Erythroblast (primary cell): ENCODE measurements at places on chromosomes 11 and 22.

- DNase-seq = no peak
Observed at GRCh38 chr11:74000307-74001133, 8.4 kb downstream of the UCP3 start.

DNA sequence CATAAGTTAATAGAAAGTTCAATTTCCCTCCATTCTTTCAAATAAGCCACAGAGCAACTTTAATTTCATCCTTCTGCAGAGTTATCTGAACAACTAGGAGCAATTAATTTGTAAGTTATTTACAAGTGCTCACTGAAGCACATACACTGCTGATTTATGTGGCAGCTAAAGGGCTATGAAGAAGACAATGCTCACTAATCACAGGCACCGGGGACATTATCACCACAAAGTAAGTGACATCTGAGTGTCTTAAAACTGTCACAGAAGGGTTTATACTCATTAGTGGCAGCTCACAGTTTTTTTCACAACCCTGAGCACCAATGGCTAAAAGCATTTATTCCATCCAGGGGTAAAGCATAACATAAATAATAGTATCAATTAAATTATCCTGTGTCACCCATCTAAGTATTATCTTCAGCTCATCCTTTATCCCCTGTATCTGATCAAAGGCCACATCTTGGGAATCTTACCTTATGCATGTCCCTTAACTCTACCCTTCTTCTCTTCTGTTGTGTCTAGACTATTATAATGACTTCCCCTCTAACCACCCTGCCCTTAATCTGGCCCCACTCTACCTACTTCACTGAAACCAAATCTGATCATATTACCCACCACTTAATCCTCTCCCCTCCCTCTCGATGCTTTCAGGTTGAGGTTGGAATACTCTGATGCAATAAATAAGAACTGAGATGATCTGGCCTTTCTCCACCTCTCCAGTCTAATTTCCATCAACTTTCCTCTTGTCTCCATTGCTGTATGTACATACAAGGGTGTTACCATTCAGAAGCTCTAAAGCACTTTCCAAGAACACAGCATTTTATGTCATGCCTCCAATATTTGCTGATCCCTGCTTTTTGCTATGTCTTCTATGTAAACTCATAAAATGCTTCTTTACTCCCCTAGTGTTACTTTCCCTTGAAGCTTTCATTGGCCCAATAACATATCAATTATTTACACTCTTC lies 252.7 kb downstream of the CASP12 start:
- no peak for DNase-seq

DNA sequence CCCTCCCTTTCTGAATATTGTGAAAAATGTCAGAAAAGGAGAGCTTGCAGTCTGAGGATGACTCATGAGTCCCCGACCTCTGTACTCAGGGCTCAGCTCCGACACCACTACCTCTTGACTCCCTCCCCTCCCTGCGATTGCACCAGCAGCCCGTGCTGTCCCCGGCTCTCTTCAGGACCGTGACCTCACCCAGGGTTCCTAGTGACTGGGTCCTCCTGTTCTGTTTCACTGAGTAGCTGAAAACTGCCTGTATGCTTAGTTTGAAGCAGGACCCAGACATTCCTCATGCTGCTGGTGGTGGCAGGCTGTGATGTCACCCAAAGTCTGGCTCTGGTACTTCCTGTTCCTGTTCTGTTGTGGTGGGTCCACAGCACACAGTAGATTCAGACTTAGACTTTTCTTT lies 11.7 kb downstream of the PHRF1 start:
- DNase-seq = peak; percentile 31

GRCh38 chr11:58513747-58514367 lies 6.0 kb upstream of the OR5B21 start:
- DNase-seq = peak; percentile 65

GRCh38 chr11:126739499-126740145 lies 260.9 kb downstream of the KIRREL3 start:
- DNase-seq = no peak

DNA sequence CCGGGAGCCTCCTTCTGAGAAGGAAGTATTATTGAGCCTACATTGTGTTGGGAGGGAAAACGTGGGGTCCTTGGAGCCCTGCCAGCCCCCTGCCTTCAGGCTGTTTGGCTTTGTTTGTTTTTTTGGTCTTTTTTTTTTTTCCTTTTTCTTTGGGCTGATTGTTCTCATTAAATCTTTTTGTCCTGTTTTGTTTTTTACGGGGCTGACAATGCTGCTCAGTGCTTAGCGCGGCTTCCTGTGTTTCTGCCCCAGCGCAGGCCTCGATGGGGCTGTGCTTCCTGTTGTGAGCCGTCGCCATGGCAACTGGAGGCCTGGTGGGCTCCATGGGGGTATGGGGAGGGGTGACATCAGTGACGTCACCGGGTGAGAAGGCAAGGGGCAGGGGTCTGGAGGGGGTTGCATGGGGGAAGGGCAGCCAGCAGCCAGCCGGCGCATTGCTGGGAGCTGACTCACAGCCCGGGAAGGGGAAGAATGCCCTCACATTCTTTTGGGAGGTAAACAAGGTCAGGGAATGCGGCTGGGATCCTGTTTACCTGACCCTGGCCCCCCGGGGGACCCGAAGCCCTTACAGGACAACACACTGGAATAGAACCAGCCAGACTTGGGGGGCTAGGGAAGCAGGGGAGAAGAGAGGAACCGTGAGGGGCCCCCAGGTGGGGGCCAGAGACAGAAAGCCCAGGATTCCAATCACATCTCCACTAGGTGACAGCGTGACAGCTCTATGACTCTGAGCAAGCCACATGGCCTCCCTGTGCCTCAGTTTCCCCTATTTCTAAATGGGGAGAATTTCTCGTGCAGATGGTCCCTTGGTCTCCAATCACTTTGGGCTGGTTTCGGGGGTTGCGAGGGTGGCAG lies 22.2 kb upstream of the CBX7 start:
- no peak for DNase-seq

DNA sequence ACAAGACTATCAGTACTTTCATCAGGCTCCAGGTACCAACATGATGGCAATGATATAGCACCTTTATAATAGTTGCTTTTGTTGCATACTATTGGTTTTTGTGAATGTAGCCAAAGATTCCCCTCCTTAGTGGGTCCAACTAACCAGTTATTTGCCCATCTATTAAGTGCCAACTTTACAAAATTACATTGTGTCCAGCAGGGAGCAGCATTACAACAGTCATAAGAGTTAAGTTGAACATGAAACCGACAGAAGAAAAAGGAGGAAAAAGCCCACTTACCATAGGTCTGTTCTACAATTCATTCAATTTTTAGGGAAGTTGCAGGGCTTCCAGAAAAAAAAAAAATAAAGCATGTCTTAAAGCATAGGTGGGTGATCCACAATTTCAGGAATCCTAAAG lies 21.6 kb downstream of the IMMP1L start:
- DNase-seq = peak; percentile 65

DNA sequence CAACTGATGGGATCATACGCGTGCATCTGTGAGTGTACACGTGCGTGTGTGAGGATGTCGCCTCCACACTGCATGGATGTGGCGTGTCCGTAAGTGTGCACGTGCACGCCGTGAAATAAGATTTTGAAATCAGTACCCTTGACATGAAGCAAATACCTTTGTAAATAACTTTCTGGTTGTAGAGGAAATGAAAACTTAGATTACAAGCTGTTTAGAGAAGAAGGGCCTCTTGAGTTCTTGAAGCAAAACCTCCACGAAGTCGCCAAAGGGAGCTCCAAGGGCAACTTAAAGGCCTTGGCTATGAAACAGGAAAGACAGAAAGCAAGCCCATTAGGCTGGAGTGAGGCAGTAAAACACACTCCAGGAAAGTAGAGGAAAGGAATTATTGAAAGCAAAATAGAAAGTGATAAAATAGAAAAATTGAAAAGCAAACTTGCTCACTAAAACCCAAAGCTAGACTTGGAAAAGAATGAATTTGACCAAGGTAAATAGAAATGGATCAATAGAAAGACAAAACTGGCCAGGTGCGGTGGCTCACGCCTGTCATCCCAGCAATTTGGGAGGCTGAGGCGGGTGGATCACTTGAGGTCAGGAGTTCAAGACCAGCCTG lies 29.7 kb upstream of the TOLLIP start:
- DNase-seq = no peak

- DNase-seq = no peak
Observed at GRCh38 chr22:37196539-37197450, 8.7 kb upstream of the C1QTNF6 start.

DNA sequence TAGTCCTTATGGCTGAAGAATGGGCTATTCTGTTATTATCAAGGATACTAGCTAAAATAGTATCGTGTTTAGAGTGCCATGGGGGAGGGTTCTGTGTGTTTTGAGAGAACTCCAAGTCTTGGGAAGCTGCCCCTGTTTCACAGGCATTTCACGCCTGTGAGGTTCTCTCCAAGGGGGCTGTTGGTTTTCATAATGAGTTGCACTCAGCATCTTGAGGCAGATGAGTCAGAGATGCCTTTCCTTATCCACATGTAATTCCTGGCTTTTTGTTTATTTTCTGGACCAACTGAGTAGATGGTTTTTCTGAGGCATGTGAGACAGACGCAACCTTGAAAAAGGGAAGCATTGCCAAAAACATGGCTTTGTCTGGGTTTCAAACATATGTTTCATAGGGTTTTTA lies 203.7 kb downstream of the ARHGAP42 start:
- no peak for DNase-seq

DNA sequence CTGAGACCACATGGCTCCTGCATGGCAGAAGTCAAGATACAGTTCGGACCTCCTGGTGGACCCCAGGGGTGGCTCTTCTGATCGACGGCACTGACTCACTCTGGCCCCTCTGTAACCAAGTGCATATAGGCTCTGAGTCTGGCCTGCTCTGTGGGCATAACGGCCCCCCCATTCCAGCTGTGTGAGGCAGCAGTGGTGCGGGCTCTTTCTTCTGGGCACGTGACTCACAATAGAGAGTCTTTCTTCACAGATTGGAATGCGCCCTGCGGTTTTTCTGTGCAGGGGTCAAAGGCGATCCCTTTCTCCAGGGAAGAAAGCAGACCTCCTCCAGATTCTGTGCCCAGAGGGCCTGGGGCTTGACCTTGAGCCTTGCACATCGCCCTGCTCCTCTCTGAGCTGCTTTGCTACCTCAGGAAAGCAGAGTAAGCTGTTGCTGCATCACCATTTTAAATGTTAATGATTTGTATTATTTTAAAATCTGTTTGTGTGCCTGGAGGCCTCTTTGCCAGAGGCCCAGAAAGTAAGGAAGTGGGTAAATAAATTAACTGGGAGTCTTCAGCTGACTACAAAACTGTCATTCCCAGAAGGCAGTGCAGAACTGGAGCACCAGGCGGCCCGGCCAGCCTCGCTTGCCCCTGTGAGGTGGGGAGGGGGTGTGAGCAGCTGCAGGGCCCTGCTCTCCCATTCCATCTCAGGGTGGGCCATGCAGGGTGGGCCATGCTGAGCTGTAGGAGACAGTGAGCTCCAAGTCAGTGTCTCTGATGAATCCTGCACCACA lies 199.0 kb downstream of the GRIK4 start:
- DNase-seq = no peak

GRCh38 chr11:104727768-104728167 lies 170.5 kb downstream of the CASP12 start:
- no peak for DNase-seq

DNA sequence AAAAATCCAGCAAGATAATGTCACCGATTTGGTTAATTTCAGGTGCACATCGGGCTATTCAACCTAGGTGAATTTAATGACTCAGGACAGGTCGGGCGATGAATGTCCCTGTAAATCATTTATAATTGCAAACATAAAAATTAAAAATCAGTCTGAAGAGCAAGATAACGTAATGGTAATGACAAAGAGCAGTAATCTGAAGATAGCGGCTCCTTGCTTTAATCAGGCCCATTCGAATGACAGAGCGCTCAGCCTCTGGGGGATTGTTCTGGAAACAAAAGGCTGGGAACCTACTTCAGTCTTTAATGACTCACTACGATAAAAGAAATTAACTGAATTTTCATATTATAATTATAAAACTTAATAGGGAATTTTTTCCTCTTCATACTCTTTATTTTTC lies 61.3 kb downstream of the RCN1 start:
- DNase-seq = no peak

DNA sequence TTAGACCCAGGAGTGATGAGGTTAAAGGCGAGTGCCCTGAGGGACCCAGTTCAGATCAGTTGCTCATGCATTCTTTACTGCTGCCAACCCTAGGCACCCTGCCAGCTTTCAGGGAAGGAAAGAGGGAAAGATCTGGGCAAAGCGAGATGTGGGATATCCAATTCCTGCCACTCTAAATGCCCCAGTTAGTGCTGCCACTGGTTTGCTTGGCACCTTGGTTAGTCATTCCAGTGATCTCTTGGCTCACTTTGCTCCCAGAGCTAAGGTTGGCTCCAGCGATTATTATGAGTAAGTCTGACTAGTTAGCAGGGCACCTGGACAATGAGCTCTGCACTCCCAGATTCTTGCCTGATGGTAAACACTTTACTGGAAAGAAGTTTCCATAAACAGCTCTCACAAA lies 85.0 kb downstream of the INSC start:
- DNase-seq = no peak

GRCh38 chr11:8362491-8362890 lies 98.8 kb upstream of the LMO1 start:
- DNase-seq = no peak

DNA sequence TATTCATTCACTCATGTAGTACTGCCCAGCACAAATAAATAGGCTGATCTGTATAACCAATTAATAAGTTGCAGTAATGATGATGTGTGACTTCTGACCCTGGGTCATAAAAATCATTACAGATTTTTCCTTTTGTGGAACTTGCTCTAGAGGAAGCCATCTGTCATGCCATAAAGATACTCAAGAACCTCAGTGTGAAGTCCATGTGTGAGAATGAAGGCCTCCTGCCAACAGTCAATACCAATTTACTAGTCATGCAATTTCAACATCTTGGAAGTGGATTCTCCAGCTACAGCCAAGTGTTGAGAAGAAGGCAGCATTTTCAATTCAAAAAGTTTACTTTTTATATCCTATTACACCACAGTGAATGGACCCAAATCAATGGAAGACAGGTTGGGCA lies 435.6 kb upstream of the LRRC4C start:
- DNase-seq = no peak

- DNase-seq = no peak
Observed at GRCh38 chr11:128691802-128692752, 1.8 kb upstream of the FLI1 start.

- DNase-seq = no peak
Observed at GRCh38 chr11:110123003-110123402, 29.8 kb downstream of the ZC3H12C start.

DNA sequence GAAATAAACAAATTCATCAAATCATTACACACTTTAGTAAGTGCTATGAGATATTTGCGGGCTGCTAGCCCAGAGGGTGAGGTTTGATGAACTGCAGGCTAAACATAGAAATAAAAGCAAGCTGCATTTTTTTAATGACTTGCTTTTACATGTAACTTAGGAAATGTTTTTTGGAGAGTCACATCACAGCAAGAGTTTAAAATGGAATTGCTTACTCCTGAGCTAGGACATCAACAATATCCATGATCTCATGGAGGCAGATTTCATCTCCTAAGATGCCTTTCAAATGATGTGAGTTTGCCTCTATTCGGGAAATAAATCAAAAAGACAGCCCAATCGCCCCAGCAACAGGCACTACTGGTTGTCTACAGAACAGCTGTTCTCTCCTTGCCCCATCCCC lies 73.4 kb upstream of the CD44 start:
- DNase-seq = no peak
